ENCODE measurements at places on chromosomes 16 and 17.

DNA sequence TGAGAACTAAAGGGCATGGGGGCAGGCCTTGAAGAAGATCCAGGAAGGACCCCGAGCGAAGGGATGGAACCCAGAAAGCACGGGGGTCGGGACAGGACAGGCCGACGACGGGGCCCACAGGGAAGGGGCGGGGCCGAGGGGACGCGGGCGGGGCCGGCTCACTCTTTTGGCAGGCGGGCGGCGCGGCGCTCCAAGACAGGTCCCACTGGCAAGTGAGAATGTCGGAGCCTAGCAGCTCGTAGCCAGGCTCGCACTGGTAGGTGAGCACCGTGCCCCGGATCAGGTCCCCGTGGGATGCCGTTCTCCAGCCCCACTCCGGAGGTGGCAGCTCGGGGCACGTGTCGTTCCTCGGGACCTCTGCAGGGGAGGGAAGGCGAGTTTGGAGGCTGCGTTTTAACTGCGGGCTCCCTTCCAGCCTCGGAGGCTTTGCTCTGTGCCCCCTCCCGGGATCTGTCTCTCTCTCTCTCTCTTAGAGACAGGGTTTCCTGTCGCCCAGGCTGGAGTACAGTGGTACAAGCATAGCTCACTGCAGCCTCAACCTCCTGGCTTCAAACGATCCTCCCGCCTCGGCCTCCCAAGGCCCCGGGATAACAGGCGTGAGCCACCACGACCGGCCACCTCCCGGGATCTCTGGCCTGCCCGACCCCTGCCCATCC lies 13.7 kb upstream of the CDIPT start:
- no peak for DNase-seq

DNA sequence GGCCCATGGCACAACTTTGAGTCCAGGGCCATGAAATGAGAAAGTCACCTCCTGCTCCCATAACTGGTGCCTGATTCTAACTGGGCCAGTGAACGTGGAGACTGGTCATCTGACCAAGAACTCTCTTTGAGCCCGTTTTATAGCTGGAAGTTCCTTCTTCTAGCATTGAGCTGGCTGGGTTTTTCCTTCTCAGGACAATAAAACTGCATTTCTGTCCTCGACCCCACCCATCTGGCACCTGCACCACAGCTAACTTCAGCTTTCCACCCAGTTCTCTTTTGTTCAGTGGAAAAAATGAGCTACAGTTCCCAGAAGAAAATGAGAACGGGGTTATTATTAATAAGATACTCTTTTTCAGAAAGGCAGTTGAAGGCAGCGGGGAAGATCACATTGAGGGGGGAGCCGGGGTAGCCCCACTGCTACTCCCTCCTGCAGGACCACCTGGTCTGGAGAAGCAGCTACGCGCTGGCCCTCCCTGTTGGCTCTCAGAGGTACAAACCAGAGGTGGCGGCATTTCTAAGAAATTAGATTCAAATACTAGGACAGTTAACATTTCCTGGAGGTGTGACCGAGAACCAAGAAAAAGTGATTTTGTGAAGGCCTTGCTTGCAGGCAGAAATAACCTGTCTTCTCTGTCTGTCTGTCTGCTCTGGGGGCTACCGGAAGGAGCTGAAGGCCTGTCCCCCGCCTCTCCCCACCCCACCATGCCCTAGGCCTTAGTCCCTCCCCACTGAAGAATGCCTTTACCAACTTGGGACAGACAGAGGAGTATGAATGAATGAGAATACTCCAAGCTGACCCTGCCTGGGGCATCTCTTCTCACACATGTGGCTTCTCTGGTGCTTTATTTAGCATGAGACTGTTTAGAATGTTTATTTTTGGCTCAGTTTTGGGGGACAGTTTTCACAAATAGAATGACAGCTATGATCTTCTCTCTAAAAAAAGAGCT lies 123.9 kb downstream of the XYLT1 start:
- no peak for DNase-seq

DNA sequence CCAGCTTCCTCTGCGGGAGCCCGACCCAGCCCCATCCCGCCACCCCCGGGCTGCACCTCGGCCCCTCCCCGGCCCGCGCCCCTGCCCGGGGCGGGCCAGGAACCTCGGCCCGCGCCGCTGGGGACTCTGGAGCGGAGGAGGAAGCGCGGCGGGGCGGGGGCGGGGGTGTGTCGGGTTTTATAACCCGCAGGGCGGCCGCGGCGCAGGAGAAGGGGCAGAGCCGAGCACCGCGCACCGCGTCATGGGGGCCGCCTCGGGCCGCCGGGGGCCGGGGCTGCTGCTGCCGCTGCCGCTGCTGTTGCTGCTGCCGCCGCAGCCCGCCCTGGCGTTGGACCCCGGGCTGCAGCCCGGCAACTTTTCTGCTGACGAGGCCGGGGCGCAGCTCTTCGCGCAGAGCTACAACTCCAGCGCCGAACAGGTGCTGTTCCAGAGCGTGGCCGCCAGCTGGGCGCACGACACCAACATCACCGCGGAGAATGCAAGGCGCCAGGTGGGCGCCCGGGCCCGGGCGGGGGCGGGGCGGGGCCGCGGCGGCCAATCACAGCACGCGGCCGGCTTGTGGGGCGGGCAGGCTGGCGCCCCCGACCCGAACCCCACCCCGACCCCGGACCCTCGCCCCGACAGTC lies at the start of gene ACE:
ACE (plus strand) TSS at position 208 of the 626 bp plus-strand sequence; CDS start at position 242, 34 bp downstream.
- no peak for DNase-seq

DNA sequence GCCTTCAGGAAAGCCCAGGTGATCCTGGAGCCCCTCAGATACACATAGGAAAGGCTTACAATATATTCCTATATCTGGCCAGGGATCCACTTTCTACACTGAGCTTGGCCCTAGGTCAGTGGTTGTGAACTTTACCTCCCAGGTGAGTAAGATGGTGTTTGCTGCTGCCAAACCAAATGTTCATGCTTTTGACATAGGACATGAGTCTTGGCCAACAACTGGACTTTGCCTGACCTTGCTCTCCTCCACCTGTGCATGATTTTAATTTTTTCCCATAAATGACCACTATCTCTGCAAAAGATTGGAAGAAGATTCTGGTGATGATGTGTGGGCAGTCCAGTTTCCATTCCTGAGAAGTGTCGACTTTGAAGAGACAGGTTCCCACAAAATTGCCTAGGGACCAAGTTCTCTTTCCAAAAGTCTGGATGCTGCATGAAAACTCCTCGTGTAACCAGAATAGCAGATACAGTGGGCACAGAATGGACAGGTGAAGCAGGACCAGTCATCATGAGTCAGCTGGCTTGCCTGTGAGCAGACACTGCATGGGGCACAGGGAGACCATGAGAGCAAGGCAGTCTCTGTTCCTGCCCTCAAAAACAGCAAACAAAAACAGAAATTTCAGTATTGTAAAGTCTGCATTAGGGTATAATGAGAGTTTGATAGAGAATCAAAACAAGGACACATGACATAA lies 226.4 kb upstream of the MON1B start:
- DNase-seq: no peak
